ENCODE measurements at places on chromosomes 11 and 22.

GRCh38 chr11:74577181-74577580, 15.2 kb upstream of the POLD3 start:
- no peak for DNase-seq

DNA sequence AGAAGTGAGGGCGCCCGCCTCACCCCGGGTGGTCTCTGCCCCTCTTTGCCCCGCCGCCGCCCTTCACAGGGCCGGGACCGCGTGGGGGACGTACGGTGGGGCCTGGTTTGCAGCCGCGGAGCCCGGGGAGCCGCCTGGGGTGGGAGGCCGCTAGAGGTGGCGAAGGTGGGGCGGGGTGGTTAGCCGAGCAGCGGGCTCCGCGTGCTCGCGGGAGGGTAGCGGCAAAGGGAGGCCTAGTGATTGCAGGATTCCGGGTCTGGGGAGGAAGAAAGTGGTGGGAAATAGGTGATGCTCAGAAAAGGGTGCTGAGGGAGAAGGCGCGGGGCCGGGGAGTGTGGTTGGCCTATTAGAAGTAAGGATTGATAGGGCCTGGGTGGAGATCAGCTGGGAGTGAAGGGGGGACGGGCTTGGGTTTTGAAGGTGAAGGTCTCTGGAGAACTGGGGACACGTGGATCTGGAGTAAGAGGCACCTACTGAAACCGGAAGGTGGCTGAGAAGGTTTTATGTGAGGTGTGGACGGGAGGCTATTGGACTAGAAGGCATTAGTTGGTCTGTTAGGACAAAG, 571 bp downstream of the FAR1 start:
- no peak for DNase-seq

DNA sequence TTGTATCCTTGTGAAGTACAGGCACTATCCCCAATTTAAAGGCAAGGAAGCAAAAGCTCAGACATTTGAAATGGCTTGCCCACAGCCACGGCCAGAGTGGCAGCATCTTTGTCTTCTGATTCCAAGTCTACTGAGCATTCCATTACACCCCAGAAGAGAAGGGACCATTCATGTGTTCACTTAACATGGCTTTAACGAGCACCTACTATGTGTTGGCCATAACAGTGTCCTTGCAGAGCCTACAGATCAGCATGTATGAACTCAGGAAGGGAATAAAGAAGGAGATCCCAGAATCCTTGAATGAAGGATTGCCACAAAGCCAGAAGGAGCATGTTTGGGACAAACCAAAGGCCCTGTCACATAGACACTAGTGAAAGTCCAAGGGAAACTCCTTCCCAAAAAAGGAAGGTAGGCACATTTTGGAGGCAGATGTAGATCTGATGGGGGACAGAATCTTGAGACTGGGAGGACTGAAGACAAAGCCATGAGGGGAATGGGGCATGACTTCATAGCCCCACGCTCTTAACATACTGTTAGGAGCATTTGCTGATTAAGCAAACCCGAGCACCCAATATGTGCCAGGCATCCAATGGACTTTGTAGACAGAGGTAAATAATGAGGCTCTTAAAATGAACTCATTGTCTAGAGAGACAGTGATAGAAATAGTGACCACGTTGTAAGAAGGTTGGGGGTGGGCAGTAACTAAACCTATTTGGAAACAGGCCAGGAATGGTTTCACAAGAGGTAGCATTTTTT, 54.9 kb downstream of the P4HA3 start:
- no peak for DNase-seq

DNA sequence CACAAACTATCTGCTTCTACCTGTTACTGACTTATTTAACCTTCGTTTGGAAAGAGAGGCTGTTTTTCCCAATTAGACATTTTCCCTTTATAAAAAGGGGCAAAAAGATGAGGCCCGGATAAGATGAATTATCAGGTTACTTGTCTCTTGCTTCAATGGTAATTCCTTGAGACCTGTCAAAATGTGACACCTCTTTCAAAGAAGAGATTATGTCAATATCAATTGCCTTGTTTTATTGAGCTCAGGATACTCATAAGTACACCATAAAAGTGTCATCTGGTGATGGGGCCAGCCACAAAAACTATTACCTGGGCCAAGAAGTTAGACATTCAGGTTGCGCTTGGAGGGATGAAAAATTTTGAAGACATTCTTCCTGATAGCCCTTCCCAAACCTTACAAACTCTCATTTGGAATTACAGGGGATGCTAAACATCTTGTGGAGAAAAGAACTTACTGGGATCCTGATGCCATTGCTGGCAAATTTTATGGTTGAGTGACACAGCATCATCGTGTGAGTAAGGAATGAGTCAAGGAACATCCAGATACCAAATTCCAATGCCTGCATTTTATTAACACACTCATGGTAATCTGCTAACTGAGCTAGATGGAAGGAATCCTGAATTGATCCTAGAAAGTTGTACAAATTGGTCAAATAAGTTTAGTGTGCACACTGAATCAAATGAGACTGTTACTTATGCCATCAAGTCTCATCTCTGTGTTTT, 1071.2 kb downstream of the LRRC4C start:
- DNase-seq: no peak

DNA sequence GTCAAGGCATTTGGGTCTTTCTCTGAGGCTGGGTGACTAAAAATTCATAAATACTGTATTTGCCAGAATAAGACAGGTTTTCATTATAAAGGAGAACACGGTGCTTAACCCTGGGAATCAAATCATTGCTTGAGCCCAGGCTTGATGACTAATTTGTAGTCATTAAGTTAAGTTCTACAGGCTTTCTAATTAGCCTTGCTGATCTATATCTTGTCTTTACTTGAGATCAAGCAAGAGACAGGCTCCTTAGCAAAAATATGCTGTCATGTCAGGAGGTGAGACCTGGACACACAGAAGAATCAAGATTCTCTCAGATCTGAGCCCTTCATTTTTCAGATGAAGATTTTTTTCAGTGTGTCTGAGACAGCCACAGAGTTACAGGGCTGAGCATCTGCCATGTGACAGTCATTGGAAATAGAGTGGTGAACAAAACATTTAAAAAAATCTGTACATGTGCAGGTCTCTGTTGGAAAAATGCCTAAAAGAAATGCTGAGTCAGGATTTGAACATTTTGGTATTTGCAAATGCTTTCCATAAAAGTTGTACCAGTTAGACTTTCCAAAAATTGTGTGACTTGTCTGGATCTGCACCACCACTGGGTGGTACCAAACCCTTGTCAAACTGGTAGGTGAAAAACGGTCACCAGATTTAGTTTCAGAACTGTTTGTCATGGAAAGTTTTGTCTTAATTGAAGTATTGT, 14.6 kb downstream of the ACAT1 start:
- peak; percentile 7 for DNase-seq

- no peak for DNase-seq
Observed at GRCh38 chr11:105183426-105183825, 43.9 kb upstream of the CARD18 start.

DNA sequence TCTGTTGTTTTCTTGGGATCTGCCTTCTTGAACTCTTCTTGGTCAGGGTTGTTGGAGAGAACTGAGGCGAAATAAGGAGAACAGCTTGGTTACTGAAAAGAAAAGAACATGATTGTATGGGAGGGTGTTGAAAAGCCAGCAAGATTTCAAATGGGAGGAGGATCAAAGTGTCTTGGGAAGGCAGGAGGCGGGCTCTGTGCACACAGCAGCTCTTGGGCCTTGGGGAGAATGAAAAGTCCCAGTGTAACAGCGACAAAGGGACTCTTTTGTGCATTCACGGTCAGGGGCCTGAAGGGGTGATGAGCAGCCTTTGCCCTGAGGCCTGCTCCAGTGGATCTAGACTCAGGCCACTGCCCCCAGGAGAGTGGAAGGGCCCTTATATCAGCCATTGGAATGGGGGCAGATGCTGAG, 135.4 kb downstream of the ADAMTS15 start:
- DNase-seq: no peak

DNA sequence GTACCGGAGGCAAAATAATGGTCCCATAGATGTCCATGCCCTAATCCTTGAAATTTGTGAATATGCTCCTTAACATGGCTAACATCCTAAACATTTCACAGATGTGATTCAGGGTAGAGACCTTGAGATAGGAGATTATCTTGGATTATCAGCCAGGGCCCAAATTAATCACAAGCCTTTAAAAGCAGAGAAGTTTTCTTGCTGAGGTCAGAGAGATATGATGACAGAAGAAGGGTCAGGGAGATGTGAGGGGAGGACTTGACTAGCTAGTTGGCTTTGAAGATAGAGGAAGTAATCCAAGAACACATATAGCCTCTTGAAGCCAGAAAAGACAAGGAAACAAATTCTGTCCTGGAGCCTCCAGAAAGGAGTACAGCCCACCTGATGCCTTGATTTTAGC, 19.1 kb upstream of the FDX1 start:
- no peak for DNase-seq

DNA sequence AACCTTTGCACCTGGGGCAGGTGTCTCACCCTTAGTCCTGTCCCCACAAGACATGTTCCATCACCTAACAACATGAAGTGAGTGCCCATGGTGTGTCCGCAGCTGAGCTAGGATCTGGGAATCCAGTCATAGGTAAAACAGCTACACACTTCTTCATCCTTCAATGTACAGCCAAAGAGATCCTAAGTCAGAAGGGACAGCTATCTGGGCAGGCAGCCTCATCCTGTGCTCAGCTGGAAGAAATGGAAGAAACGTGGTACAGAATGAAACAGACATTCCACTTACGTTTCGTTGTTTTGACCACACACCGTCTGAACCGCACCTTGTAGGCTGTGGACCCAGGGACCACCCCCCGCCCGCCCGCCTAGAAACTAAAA, 30.8 kb downstream of the PDGFB start:
- no peak for DNase-seq

Data from stimulated activated CD4-positive, alpha-beta T cell treated with anti-CD3 and anti-CD28 coated beads, Interleukin-12 subunit alpha, Interleukin-12 subunit beta, amount 100 ng/mL, for 24 hours (primary cell).